ENCODE measurements at places on chromosomes 2 and 18.

DNA sequence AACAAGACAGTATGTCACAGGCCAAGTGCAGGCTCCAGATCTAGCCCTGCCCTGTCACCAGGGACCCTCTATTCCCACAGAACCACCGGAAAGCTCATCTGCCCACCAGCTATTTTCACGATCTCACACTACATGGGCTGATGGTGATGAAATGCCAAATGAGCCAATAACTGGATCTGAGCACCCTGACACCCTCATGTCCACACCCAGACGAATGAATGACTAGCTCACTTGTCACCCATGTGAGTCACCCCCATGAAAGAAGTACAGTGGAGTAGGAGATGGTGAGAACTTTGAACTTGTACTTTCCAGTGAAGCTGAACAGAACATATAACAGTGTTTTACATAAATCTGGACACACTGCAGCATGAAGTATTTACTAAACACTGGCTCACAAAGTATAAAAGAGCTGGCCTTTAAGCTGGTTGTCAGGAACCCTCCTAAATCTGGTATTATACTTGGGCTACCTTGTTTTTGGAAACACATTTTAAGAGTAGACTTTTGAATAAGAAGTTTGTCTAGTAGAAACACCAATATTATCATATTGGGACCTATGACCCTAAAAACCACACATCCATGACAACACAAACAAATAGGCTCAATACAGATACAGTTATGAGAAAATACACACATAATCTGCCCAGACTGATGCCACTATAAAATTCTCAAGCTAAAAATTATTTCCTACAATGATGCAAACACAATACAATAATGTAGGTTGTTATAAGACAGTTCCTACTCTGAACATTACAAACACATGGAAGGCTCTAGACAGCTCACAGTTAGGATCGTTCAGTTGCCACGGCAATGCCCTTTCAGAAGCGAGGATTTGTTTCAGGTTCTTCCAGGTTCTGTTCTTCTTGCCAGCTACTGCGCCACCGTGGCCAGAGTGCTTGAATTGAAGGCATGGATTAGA, 19.0 kb downstream of the INO80C start:
- DNase-seq: no peak

DNA sequence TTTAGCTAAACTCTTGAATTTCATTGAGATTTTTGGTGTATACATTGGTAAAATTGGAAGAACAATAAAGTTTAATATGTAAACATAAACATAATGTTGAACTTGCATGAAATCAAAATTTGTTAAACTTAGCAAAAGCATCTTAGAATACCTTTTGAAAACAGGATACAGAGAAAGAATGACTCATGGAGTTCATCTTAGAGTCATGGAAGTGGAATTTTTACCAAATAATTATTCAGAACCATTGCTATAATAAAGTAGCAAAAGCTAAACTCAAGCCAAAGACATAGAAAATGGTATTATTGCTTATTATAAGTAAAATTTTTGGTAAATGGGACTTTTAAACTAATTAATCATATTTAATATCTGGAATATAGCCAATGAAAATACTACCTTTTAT, 841.6 kb upstream of the SLC39A10 start:
- DNase-seq: no peak

DNA sequence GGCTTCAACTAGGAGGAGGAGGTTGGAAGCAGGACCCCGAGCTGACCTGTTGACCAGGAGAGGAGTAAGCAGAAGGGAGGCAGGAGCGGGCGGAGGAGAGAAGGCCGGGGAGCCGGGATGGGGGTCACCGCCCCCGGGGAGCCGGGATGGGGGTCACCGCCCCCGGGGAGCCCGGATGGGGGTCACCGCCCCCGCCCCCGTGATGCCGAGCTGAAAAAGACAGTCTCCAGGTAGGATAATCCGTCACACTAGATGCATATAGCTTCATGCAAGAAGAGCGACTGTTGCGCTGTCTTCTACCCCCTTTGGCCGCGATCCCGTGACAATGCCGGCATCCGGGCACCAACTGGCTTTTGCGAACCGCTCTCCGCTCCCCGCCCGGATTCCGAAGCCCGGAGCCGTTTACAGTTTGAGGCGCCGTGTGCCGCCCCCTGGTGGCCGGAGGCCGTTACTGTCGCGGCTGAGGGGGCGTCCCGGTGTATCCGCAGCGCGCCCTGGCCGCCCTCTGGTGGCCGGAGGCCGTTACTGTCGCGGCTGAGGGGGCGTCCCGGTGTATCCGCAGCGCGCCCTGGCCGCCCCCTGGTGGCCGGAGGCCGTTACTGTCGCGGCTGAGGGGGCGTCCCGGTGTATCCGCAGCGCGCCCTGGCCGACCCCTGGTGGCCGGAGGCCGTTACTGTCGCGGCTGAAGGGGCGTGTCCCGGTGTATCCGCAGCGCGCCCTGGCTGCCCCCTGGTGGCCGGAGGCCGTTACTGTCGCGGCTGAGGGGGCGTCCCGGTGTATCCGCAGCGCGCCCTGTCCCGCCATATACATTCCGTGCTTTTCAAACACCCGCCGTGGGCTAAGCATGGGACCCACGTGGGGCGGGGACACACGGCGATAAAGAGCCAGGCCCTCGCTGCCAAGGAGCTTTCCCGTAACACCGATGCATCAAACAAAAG, 89.6 kb downstream of the ACTR3 start:
- DNase-seq: no peak

DNA sequence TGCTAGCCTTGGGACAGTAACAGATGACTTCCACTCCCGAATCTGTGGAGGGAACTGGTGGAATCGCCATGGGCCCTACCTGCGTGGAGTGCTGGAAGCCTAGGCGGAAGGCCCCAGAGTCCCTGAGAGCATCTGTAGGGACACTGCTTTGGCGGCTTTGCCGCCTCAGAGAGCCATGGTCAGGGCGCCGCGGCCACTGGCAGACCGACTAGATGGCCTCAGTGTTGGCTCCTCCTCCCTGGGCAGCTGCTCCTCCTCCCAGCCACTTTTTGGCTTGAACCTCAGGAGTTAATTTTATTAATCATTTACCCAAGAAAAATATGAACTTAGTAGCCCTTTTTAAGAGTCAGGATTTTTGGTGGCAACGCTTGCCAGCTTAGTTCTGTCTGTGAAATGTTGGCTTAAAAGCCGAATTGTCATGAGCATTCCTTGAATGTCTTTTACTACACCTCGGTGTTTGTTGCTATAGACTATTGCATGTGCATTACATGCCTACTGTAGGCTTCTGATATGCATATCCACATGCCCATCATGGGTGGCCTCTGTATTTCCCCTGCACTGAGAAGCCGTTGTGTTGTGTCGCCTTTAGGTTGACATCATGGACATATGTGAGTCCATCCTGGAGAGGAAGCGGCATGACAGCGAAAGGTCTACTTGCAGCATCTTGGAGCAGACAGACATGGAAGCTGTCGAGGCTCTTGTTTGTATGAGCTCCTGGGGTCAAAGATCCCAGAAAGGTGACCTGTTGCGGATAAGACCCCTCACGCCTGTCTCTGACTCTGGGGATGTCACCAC, 2.4 kb downstream of the KLF11 start:
- DNase-seq: no peak

- DNase-seq: no peak
These were observed 29.6 kb downstream of the MRPS5 start for GRCh38 chr2:95091885-95092555.

- DNase-seq: no peak
These were observed 315.4 kb downstream of the ETAA1 start for GRCh38 chr2:67712484-67712883.

- peak; percentile 60 for DNase-seq
These were observed 329.7 kb upstream of the MEIS1 start for GRCh38 chr2:66105066-66105753.

DNA sequence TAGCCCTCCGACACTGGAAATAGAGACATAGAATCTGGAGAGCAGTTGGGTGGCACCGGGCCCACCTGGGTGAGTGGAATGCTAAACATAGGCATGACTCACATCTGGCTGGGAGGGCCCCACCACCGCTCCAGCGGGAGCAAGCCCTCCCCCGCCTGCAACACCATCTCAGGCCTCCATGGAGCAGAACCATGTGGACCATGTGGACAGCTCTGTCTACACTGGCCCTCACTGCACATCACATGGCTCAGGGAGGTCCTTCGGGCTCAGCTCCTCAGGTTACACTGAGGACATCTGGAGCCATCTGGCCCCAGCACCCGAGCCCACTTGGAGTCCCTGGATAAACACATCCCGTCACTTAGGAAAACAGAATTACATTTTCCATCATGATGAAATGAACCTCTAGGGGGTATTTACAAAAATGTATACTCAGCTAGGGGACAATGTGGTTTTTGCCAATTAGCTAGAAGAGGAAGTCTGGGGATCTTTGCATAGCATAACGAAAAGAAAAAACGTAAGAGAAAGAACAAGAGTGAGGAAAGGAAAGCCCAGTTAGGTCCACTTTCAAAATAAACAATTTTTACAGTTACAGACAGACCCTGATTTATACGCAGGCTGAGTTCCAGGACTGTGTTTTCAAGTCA, 30.7 kb upstream of the MLPH start:
- no peak for DNase-seq

GRCh38 chr18:27181726-27182125, 3.4 kb downstream of the CHST9 start:
- DNase-seq: no peak

DNA sequence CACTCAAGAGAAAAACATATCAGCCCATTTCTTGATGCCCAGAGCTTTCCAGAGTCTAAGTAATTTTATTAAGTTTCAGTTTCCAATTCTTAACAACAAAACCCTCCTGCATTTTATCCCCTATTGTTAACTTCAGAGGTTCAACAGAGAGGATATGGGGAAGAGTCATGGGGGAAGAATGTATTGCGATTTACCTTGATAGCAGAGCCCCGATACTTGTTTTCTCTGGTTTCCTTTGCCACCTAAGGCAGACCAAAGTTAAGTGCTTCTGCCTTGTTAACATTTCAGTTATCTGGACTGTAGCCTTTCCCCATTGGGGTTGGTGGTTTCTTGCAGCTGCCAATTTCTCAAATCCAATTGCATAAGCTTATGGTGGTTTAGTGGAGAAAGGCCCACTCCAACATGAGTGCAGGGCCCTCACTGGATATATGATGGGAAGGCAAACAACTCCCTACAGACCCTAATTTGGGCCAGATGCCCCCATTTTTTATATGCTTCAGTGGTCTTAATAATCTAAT, 82.0 kb upstream of the ITGB6 start:
- DNase-seq: no peak

DNA sequence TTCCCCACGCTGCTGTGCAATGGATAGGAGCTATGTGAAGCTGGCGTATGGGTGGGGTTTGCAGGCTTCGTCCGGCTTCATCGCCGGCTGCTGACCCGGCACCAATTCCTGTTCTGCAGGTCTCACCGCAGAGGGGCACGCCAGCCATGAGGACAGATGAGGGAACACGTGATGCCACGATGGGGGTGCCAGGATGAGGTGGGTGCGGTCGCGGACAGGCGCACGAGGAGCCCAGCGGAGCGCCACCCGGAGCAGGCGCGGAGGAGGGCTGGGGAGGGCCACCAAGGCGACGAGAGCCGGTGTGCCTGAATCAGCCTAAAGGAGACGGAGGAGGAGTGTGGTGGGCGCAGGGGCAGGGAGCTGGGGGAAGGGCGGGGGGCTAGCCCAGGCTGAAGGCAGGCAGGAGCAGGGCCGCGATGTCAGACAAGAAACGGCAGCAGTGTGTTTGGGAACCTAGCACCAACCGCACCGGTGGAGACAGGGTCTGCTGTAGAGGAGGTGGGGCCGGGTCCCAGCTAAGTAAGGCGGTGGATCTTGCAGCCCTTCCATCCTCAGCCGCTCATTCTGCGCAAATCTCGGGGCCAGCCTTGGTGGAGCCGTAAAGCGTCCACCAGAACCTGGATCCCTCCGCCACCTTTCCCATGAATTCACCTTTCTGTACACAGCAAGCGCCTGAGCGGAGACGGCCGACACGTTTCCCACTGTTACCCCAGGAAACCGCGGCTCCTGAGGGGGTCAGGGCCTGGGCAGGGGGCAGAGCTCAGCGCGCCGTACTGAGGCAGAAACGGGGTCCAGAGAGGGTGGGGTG, 17.0 kb upstream of the CD8A start:
- DNase-seq: no peak

DNA sequence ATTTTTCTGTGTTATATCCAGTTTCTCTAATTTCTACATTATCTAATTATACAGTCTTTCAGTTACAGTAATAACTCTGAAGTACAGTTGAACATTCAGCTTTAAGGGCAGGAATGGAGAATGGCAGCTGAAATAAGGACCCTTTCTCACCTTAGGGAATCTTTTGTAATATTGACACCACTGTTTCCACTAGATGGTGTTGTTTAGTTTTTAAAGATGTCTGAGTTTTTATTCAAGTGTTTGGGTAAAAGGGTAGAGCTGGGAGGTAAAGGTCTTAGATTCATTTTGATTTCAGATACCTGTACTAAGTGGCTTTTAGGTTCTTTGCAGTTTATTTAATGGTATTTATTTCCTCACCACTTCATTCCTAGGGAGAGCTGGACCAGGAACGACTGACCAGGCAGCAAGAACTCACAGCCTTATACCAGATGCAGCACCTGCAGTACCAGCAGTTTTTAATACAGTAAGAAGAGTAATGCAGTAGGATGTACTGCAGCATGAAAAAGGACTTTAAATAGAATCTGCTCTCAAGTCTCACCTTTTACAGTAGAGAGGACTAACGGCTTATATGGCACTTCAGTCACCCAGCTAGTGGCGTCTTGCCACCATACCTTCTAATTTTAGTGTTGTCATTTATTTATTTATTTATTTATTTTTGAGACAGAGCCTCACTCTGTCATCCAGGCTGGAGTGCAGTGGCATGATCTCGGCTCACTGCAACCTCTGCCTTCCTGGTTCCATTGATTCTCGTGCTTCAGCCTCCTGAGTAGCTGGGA, 33.2 kb upstream of the KCNJ13 start:
- no peak for DNase-seq

- DNase-seq: no peak
These were observed 37.5 kb upstream of the DLX1 start for GRCh38 chr2:172047566-172048507.

DNA sequence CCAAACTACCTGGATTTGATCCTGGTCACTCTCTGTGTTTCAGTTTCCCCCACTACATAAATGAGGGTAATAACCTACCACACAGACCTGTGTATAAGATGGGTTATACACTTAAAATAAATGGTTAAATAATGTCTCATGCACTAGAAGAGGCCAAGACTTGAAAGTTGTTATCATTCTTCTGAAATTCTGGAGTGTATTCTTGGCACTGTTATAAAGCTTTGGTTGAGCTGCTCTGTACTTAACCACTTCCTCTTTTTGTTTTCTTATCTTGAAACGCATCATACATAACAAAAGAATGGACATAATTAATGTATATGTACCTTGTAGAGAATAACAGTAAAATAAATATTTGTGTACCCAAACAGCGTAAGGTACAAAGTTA, 281.0 kb downstream of the AFF3 start:
- no peak for DNase-seq

GRCh38 chr2:60347781-60348180, 205.7 kb downstream of the BCL11A start:
- no peak for DNase-seq

DNA sequence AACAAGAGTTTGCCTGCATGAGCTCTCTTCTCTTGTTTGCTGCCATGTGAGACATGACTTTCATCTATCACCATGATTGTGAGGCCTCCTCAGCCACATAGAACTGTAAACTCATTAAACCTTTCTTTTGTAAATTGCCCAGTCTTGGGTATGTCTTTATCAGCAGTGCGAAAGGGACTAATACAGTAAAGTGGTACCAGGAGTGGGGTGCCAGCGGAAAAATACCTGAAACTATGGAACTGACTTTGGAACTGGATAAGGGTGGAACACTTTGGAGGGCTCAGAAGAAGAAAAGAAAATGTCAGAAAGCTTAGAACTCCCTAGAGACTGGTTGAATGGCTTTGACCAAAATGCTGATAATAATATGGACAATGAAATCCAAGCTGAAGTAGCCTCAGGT, 260.9 kb downstream of the DSC3 start:
- DNase-seq: no peak

Data from hindlimb muscle (tissue), 1 donor.